ENCODE measurements at places on chromosomes 16 and 17. TPM values are rescaled to one million over a fixed set of nuclear protein-coding genes. Genes with fewer than 3 reads are reported as not detected.

ABCC12 gene
- total RNA-seq = not detected

DNA sequence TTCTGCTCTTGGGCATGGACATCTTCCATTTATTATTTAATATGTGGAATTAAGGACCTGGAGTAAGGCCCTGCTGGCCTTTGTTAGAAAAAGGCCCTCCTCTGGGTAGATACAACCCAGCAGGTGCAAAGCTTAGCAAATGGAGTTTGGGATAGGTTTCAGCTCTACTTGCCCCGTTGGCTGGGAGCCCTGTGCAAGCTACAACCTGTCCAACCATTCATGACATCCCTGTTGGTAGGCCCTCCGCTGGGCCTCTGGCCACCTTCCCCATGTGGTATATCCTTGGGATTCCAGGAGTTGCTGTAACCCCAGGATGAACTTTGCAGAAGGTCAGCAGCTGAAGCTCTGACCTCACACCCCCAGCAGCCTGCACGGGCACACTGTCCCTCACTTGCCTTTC, 6.4 kb downstream of the NGFR start:
- H3K27ac ChIP-seq = no peak overlapping the region
- H3K4me1 ChIP-seq = peaks cover 19% of the 10 kb centered on the region
- H3K27me3 ChIP-seq = peaks cover 43% of the 10 kb centered on the region

DNA sequence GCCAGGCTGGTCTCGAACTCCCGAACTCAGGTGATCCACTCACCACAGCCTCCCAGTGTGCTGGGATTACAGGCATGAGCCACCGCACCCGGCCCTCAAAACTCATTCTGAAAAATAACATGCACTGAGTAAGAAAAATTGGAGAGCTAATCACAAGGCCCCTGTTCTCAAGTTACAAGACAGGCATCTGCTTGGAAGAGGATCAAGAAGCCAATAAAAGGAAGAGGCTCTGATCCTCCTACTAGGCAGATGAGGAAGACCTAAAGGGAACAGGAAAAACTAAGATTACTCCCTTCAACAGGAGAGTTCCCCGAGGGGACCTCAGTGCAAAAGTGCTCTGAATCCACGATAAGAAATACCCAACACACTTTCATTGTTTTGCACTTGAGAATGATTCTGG, 18.4 kb downstream of the BLMH start:
- no peak for DNase-seq
- no peaks in the 10 kb centered on the region for H3K27me3 ChIP-seq
- H3K36me3 ChIP-seq = peaks cover 56% of the 10 kb centered on the region
- no peaks in the 10 kb centered on the region for H3K4me1 ChIP-seq

DNA sequence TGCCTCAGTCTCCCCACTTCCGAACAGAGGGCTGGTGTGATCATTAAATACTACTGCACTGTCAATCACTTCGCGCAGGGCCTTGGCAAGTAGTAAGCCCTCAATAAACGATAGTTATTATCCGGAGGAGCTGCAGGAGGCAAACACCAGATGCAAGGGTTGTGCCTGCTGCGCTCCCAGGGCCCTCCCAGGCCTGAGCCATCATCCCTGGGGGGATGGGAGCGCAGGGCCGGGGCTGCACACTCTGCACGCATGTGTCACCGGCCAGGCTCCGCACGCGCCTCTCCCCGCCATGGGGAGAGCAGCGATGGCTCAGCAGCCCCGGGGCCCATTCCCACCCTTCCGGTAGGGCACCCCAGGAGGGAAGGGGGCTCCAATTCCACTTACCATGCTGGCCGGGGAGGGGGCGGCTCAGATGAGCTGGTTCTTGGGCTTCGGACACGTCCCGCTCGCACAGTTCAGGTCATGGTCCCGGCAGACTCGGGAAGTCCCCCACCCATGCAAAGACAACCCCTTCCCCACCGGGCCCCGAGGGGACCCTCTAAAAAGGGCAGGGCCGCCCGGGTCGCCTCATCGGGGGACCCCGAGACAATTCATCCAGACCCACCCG, 681 bp downstream of the XPO6 start:
- peaks cover 17% of the 10 kb centered on the region for H3K36me3 ChIP-seq
- peak overlapping the region; percentile 79 for H3K4me3 ChIP-seq
- H3K4me1 ChIP-seq = peaks cover 32% of the 10 kb centered on the region
- DNase-seq = peak; percentile 76
- no peaks in the 10 kb centered on the region for H3K27me3 ChIP-seq
- H3K27ac ChIP-seq = peak overlapping the region; percentile 78

- no peak overlapping the region for H3K27ac ChIP-seq
- no peaks in the 10 kb centered on the region for H3K27me3 ChIP-seq
- no peak for DNase-seq
- no peaks in the 10 kb centered on the region for H3K36me3 ChIP-seq
Measured at GRCh38 chr17:78329263-78330059, 30.4 kb downstream of the SOCS3 start.

GRCh38 chr16:55036371-55036821, 105.7 kb downstream of the IRX5 start:
- no peaks in the 10 kb centered on the region for H3K4me1 ChIP-seq
- no peak overlapping the region for H3K27ac ChIP-seq
- no peak overlapping the region for H3K4me3 ChIP-seq
- no peaks in the 10 kb centered on the region for H3K36me3 ChIP-seq

- no peaks in the 10 kb centered on the region for H3K4me1 ChIP-seq
- no peak for DNase-seq
- H3K36me3 ChIP-seq = no peaks in the 10 kb centered on the region
- no peaks in the 10 kb centered on the region for H3K27me3 ChIP-seq
- H3K27ac ChIP-seq = no peak overlapping the region
Measured at GRCh38 chr17:50588391-50589049, 28.0 kb downstream of the CACNA1G start.

DNA sequence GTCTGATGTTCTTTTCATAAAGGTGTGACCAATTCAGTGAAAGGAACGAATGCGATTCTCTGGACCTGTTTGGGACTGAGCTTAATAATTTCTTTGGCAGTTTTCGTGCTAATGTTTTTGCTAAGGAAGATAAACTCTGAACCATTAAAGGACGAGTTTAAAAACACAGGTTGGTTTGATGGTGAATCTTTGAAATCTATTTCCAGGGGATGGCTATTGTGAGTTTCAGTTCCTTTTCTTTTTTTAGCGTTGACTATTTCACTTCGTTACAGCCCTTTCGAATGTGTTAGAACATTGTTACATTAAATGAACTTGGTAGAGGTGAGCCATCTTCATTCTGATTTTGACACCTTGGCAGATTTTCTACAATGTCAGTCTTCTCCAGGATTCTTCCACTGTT, 1.2 kb downstream of the TNFRSF17 start:
- no peaks in the 10 kb centered on the region for H3K36me3 ChIP-seq
- no peaks in the 10 kb centered on the region for H3K4me1 ChIP-seq
- no peak overlapping the region for H3K4me3 ChIP-seq
- no peak for DNase-seq
- H3K27ac ChIP-seq = peak overlapping the region; percentile 17

DNA sequence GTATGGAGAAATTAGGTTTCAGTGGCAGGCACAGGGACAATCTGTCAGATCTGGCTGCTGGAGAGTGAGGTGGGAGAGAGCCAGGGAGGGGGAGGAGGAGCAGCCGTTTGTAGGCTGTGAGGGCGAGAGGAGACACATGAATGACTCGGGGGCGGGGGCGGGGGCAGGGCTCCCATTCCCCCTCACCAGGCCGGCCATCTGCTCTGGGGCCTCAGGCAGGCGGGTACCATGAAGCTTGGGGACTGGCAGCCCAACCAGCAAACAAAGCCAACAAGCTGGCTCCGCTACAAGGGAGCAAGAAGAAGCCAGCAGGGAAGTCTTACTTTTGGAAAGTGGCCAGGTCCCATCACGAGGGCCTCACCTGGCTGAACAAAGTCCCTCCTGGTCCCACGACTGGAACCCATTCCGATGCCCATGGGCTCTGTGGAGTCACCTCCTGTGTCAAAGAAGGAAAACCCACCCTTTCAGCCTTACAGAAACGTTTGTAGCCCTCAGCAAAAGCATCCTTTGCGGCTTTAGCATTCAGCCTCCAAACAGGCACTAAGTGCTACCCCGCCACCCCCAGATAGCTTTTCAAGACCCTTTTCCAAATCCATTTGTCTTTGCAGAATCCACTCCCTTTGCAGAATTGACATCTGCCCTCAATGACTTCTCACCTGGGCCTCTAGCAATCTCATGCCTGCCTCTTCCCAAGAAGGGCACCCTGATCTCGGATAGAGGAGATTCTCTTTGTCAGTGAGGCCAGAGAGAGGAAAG, 9.2 kb upstream of the SSTR2 start:
- peaks cover 3% of the 10 kb centered on the region for H3K4me1 ChIP-seq
- no peaks in the 10 kb centered on the region for H3K36me3 ChIP-seq
- H3K27me3 ChIP-seq = no peaks in the 10 kb centered on the region

Data from natural killer cell (primary cell).